Cardiac muscle cell (in vitro differentiated cells and primary cell): ENCODE measurements at places on chromosomes 7 and 10. TPM values are rescaled to one million over a fixed set of nuclear protein-coding genes. Genes with fewer than 3 reads are reported as not detected.

- no peaks in the 10 kb centered on the region for H3K4me1 ChIP-seq
- no peak overlapping the region for H3K4me3 ChIP-seq
- no peaks in the 10 kb centered on the region for H3K27me3 ChIP-seq
- H3K27ac ChIP-seq = no peak overlapping the region
Observed at GRCh38 chr10:13414855-13415254, 66.8 kb upstream of the SEPHS1 start.

- H3K4me1 ChIP-seq = no peaks in the 10 kb centered on the region
- no peak for DNase-seq
- no peak overlapping the region for H3K27ac ChIP-seq
- H3K36me3 ChIP-seq = no peaks in the 10 kb centered on the region
Observed at GRCh38 chr7:47452715-47453092, 129.2 kb downstream of the TNS3 start.

- no peaks in the 10 kb centered on the region for H3K36me3 ChIP-seq
- no peak for DNase-seq
- no peaks in the 10 kb centered on the region for H3K4me1 ChIP-seq
- H3K4me3 ChIP-seq = peak overlapping the region; percentile 91
Observed at GRCh38 chr10:104639590-104640338, 1.3 kb upstream of the SORCS3 start.

The NUDT13 gene
- total RNA-seq = 1.5 and 2.1 TPM in 2 replicates

- no peak for DNase-seq
- no peaks in the 10 kb centered on the region for H3K27me3 ChIP-seq
- H3K4me3 ChIP-seq = no peak overlapping the region
- no peaks in the 10 kb centered on the region for H3K36me3 ChIP-seq
Observed at GRCh38 chr10:13294784-13295183, 5.1 kb downstream of the PHYH start.

The LDB3 gene
- total RNA-seq = 202 and 213 TPM in 2 replicates

The MDFIC gene
- 7.1 and 11.6 TPM in 2 replicates for total RNA-seq

The SPDYE2 gene
- not detected in 2 replicates for total RNA-seq

- no peaks in the 10 kb centered on the region for H3K36me3 ChIP-seq
- H3K27ac ChIP-seq = no peak overlapping the region
- DNase-seq = no peak
- no peaks in the 10 kb centered on the region for H3K27me3 ChIP-seq
Observed at GRCh38 chr10:24813856-24814255, 90.2 kb upstream of the ARHGAP21 start.
